ENCODE measurements at places on chromosomes 1 and 21.

DNA sequence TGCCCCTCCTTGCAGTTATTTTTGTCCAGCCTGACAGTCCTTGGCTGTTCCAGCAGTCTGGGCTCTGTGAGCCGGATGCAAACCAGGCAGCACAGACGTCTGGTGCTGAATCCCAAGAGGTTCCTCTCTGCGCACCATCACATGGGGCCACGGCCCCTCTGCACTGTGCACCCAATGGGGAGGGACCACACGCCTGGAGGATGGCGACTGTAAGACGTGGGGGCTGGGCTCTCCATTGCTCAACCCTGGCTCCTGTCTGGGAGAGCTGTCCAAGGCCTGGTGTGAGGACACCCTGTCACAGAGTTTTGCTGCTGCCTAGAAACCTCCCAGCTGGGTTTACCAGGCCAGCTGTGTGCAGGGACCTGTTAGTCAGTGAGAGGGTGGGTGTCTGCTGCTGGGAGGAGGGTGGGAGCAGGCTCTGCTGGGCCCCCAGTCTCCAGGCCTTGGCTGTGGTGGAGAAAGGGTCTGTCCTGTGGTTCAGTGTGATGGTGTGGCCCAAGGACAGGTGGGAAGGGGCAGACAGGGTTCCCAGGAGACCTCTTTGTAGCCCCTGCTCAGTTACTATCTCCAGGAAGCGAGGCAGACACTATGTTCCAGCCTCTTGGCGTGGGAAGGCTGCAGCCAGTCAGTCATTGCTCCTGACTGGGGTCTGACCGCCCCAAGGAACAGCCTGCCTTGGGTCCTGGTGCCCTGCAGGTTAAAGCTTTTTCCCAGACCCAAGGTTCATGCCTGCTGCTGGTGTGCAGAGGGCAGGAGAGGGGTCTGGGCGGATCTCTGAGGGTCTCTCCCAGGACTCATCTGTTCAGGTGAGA is 13.8 kb downstream of the HEYL start:
- no peak for DNase-seq

DNA sequence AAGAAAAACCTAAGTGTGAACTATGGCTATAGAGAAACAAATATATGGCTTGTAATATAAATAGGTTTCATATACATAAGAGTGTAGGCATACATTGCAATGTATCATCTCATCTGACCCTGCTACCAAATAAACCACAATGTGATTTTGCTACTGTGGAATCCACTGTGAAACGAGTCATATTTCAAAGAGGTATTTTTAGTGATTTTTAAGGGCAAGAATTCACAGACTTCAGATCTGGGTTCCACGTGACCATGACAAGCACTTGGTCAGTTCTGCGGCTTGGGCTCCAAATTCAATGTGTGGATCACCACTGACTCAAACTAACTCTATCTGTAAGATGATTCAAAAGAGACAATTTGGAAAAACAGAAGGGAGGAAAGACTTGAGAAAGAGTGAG is 147.0 kb upstream of the ERG start:
- no peak for DNase-seq

GRCh38 chr1:48777219-48777895 is 666 bp upstream of the BEND5 start:
- DNase-seq, result no peak

DNA sequence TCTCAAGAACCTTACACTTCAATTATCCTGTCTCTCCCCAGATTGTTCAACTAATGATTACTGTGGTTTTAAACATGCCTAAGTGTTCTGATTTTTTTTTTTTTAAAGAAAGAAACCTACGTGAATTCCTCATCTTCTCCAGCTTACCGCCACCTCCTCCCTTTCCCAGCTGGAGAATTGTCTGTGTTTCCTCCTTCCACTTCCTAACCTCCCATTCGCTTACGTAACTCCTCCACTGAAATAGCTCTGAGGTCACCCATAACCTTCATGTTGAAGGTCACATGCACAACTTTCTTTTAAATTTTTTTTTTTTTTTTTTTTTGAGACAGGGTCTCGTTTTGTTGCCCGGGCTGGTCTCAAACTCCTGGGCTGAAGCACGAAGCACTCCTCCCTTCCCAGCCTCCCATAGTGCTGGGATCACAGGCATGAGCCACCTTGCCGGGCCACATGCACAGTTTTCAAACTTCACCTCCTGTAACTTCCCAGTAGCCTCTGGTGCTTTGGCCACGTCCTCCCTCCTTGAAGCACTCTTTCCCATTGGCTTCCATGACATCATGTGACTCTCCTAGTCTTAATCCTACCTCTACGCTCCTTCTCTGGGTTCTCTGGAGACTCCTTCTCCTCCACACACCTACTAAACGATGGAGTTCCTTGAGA is 9.8 kb upstream of the CAPZB start:
- no peak for DNase-seq

GRCh38 chr1:83764209-83764608 is 234.7 kb downstream of the TTLL7 start:
- no peak for DNase-seq

GRCh38 chr1:166145499-166145898 is 21.3 kb downstream of the FAM78B start:
- no peak for DNase-seq

- DNase-seq, result no peak
Measured at GRCh38 chr1:29709704-29710280, 473.5 kb downstream of the PTPRU start.

DNA sequence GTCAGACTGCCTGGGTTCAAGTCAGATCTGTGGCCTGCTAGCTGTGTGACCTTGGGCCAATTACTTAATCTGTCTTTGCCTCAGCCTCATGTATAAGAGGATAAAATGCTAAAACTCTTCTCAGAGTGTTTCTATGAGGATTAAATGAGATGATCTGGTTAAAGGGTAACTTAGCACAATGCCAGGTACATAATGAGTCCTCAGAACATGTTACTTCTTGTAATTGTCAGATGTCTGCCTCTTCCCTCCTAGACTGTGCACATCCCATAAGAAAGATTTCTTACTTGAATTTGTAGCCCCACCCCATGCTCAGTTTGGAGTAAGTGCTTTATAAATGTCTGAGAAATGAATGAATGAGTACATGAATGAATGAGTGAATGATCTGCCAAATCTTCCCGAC is 34.6 kb upstream of the HIVEP3 start:
- no peak for DNase-seq

DNA sequence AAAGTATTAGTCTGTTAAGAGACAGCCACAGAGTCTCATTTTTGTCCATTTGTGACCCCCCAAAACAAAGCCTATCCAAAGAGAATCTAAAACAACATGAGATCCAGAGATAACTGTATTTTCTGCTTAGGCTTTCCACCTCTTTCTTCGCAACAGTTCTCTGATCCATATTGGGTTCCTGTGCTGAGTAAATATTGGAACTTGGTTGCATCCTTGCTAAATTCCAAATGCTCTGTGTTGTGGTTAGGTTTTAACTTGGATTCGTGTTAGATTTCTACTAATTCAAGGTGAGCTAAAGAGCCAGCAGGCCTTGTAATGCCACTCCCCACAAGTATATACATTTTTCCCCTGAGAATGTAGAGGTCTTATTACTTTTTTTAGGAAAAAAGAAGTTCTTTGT is 29.2 kb downstream of the FMO1 start:
- DNase-seq, result no peak

DNA sequence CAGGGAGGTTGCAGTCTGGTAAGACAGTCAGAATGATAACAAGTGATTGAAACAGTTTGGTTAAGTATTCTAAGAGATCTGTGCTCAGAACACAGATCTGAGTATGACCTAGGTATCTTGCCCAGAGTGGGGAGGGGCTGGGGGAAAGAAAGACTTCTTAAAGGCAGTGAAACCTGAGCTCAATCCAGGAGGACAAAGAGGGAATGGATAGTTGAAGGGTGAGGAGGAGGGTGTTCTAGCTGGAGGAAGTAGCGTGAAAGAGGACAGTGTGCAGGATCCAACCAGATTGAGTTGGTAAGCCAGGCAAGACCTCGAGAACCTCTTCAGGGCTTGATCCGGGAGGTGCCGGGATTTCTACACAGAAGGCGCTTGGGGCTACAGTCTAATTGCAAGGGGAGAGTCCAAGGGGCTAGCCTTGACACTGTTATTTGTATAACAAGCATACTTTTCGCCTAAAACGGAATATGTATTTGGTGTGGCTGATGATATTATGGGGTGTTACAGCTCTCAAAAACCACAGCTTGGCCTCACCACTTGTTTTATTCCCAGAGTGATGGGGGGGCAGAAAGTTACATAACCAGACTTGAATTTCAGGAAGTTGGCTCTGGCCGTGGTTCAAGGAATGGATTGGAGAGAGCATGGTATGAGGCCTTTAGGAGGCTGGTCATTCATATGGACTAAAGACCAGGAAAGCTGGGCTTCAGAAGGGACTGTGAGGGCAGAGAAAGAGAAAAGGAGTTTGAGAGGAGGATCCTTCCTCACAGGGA is 19.1 kb downstream of the RCSD1 start:
- no peak for DNase-seq

- DNase-seq, result no peak
Measured at GRCh38 chr1:110011527-110012041, 22.8 kb upstream of the STRIP1 start.

DNA sequence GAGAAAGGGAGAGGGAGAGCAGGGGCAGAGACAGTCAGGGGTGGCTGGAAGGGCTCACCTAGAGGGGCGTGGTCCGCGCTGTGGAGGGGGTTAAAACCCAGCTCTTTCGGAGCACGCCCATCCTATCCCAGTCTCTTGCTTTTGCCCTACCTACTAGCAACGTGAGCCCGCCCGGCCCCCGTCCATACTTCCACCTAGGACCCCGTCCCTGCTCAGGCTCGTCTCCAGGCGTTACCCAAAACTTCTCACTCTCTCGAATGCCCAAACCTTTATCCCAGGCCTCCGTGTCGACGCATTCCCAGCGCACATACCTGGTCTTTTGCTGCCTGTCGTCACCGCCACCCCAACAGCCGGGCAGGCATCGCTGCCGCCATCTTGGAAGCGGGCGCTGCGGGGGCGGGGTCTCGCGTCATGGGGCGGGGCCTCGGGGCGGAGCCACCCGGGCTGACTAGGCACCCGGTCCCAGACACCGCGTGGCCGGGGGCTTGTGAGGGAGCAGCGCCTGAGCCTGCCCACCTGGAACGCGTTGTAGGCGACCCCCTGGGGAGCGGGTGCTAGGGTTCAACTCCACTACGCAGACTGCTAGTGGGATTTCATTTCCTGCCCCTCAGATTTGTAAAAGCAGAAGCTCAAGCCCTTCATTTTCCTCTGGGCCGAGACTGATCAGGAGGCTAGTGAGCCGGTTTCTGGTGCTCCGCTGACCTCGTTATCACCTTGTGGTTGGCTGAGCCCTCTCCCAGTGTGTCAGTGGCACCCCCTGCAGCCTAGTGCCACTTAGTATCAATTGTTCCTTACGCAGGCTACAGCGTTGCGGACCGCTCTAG is at the start of gene B4GALT3:
TSS of gene B4GALT3 (minus strand) at position 396 of the 824 bp plus-strand sequence. CDS start 1,447 bp downstream, outside the sequence.
- peak; percentile 94 for DNase-seq

DNA sequence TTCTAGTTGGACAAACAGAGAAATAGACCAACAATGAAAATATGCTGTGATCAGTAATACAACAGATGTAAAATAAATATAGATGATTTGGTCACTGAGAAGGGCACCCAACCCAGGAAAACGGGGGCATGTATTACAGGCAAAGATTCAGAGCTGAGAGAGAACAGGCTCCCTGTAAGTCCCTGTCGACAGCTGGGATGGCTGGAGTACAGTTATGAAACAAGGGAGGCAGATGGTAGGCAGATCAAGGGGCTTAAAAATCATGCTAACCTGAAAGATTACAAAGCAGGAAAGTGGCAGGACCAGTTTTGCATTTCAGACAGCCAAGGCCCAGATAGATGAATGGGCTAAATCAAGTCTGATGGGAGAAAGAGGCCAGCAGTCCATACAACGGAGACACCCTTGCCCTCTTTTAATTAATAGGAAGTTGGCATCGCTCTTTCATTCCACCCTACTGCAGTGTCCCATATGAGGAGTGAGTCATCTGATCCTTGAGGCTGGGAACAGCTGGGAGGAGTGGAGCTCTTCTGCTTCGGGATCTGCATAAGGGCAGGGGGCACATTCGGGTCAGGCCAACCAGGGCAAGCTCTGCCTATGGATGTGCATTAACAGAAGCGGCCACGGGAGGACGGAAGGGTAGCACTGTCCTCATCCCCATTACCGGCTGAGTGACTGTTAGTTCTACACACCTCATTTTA is 171.1 kb downstream of the DAB1 start:
- no peak for DNase-seq

- no peak for DNase-seq
Measured at GRCh38 chr21:35909456-35910223, 150.7 kb downstream of the SETD4 start.

DNA sequence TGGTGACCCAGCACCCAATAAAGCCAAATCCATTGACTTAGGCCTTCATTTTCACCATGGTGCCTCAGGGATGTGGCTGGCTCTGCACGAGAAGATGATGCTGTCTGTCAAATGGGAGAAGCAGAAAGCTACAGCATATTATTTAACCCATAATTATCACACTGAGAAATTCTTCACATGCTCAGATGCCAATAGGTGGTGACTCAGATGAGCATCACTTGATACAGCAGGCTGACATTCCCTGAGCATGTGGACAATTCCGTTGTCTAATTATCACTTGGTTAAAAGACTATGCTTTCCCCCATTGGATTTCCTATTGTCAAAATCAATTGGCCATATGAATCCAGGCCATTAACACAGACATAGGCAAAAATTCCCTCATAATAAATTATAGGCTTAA is 44.0 kb upstream of the HSD3B1 start:
- DNase-seq, result no peak

- no peak for DNase-seq
Measured at GRCh38 chr1:245953876-245954660, 553.0 kb downstream of the SMYD3 start.

- peak; percentile 43 for DNase-seq
Measured at GRCh38 chr1:110053552-110054428, 16.7 kb downstream of the ALX3 start.

GRCh38 chr1:201515895-201516294 is 9.0 kb upstream of the CSRP1 start:
- DNase-seq, result no peak

DNA sequence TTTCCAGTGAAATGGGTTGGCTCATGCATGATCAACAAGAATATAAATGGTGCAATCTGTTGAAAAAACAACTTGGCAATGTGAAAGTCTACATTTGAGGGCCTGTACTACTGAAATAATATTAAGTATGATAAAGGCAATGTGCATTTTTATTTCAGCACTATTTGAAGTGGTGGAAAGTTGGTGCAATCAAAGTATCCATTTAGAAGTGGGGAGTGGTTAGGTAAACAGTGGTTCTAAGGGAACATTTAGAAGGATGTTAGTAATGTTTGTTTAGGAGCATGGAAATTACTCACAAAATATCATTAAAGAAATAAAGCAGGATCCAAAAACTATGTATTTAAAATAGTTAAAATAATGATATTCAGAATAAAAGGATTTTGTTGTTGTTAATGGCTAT is 60.2 kb downstream of the CHRM3 start:
- no peak for DNase-seq

- DNase-seq, result peak; percentile 90
Measured at GRCh38 chr1:228275430-228276173, 67.8 kb downstream of the OBSCN start.

GRCh38 chr1:56557746-56558145 is 21.6 kb downstream of the PLPP3 start:
- no peak for DNase-seq

DNA sequence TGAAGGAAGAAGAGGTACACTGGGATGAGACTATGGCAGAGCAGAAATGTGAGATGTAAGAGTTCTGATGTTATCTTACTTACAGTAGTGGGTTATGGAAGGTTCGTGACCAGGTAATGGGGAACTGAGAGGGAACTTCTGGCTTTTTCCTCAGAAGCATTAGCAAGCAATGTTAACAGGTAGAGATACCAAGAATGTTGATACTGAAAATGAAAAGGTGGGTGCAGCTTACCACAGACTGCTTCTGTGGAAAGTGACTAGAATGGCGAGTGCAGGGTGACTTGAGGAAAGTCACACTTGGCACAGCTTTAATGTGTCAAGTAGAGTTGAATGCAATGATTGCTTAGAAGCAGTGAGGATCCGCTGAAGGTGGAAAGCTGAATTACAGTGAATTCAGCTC is 70.8 kb downstream of the PLA2G4A start:
- no peak for DNase-seq

Data from stimulated activated CD4-positive, alpha-beta T cell treated with anti-CD3 and anti-CD28 coated beads, TNF-alpha, amount 100 ng/mL, for 4 hours (primary cell).